ENCODE measurements at places on chromosomes 11 and 22.
A peak's percentile ranks its signal among the peaks of the same experiment; 100 is the strongest.

GRCh38 chr11:92451063-92451462 is 226.4 kb downstream of the FAT3 start:
- no peak for DNase-seq

- DNase-seq = no peak
These were observed 547.4 kb downstream of the MIAT start for GRCh38 chr22:27204817-27205216.

GRCh38 chr11:47998733-47999359 is 18.5 kb downstream of the PTPRJ start:
- no peak for DNase-seq

DNA sequence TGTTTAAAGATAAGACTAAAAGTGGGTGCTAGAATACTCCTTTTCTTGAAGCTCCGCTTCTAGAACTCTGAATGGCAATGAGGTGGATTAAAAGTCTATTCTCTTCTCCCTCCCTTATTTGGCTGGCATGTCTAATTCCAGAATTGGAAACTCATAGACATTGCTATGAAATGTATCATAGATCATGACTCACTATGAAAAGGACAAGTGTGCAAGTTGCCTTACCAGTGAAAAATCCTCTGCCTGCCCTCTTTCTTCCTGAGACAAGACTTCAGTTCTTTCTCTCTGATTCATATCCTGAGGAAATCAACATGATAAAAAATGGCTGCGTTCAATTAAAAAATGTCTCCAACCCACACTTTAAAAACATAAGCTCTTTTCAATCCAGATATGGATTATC is 73.2 kb upstream of the BLID start:
- DNase-seq = no peak

DNA sequence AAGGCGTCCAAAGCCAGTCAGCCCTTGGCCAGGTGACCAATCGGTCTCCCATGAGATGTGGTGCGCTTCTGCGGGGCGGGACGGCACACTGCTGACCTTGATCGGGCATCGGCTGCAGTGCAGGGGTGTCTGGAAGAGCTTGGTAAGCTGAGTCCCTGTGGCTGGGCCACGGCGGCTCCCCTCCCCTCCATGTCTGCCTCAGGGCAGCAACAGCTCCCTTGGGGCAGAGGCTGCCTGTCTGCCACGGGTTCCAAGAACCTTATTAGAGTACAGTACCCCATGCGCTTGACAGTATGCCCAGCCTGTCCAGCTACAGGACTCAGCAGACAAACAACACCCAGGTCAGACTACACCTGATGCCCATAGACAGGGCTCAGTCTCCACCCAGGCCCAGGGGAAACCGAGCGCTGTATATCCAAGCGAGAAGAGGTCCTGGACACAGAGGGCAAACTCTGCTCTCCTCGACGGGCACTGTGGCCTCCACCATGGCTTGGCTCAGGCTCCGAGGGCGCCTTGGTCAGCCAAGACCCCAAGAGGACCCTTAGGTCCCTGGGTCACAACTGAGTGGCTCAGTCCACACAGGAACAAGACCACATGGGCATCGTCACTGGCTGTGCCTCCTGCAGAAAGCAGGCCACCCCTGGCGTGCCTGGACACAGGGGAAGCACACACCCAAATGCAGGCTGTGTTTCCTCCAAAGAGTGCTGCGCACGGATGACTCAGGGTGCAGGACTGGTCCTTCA is 18.9 kb downstream of the TSPAN32 start:
- no peak for DNase-seq

DNA sequence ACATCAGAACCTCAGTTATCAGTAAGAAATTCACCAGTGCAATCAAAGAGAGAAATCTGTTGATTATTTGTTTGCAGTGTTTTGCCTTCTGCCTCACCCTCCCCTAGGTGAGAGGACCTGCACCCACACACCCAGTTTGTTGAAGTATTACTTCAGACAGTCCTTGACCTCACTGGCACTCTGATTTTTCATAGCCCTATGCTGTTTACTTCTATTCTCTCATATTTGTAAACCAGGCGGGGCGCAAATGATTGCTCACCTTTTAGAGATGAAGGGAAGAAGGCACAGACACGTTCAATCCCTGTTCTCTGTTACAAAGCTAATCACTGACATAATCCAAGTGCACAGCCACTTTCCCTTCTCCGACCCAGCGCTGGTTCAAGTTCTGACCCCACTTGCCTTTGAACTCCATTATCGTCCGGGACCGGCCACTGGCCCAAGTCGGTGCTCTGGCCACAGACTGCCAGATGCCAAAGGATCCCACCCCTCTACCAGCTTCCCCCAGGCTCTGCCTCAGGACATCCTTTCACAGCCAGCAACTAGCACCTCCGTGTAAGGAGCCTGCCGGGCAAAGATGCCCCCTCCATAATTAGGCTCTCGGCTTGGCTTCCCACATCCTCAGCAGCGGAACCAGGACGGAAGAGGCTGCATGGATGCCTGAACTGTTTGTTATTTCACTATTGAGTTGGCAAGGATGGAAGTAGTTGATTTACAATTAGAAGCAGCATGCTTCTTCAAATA is 1.7 kb downstream of the ETS1 start:
- no peak for DNase-seq

DNA sequence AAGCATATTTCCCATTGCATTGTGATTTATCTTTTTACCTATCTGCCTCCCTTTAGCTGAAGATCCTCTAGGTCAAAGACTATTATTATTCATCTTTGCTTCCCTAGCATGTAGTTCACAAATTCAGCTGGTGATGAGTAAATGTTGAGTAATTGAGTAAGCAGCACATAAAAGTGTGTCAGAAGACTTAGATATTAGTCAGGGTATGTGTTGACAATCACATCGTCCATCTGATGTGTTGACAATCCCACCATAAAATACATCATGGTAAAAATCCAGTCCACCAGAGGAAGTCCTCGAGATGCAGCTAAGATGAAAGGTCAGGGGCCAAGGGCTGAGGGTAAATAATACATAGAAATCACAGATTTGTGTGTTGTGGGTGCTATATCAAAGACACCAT is 22.9 kb upstream of the ABTB2 start:
- no peak for DNase-seq

GRCh38 chr11:73199446-73199845 is 18.6 kb upstream of the P2RY2 start:
- DNase-seq = no peak

DNA sequence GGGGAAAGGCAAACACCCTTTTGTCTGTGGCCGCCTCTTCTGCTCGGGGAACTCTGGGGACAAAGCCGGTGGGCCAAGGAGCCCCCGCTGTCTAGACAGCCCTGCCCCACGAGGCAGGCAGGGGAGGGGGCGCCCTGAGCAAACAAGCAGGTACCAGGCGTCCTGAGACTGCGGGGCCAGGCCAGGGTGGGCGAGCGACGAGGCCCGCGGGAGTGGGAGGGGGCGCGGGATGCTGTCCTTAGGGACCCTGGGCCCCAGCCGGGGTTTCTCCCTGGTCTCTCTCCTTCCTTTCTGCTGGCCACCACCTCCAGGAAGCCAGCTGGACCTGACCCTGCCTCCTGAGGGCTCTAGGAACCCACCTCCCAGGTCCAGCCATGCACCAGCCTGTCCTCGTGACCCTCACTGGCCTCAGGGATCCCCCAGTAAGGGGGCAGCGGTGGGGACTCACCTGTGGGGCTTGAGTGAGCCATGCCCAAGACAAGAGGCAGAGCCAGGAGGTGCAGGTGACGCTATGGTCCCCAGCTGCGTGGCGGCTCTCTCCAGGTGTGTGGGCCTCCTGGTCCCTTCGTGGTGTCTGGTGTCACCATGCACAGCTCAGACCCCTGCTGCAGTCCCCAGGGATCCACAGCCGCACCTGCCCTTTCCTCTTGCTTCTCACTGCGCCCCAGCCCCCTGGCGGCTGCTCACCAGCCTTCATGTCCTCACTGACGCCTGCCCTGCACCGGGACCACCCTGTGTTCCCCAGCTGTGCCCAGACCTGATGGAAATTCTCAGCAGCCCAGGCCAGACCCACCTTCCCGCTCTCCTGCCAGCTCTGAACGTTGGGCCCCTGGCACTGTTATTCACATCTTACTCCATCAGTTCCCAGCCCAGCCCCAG is 26.5 kb upstream of the MUC5AC start:
- no peak for DNase-seq

GRCh38 chr11:118415739-118416068 is 14.3 kb downstream of the ATP5MG start:
- no peak for DNase-seq

DNA sequence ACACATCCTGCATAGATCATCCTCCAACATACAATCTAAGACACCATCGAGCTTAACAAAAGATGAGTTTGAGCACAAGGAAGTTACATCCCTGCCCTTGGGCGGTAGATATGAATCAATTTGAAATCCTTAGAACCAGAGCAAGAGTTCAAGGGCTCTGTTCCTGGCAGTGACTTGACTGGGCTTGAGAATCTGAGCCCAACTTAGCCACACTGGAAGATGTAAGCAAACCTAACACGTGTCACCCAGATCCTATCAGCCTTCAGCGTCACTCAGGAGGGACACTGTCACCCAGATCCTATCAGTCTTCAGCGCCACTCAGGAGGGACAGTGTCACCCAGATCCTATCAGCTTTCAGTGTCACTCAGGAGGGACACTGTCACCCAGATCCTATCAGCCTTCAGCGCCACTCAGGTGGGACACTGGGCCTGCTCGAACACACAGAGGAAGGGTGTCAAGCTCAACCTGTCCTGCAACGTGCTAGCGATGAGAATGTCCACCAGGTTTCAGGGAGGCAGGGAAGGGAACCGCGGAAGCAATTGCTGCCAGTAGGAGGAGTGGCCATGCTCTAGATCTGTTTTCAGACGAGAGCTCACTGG is 32.8 kb upstream of the CTSD start:
- no peak for DNase-seq

GRCh38 chr22:46414704-46415103 is 79.2 kb downstream of the TRMU start:
- DNase-seq = no peak

GRCh38 chr11:121644187-121644512 is 191.4 kb upstream of the SORL1-AS1 start:
- DNase-seq = no peak

GRCh38 chr11:96287822-96288439 is 55.1 kb downstream of the MAML2 start:
- no peak for DNase-seq

DNA sequence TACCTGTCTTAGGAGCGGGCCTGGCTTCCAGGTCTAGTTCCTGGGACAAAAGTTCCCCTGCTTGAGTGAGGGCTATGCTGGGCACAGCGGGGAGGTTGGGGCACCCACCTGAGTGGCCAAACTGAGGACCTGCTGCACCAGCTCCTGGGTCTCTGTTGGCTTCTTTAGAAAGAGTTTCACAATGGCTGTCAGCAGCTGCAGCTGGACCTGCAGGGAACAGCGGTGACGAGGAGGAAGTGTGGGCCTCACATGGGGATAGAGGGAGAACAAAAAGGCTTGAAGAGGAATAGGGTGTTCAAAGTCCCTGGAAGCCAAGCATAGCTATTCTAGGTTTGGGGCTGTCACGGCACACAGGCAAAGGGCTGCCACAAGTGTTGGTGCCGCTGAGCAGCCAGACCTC is 26.7 kb upstream of the RASL10A start:
- no peak for DNase-seq

GRCh38 chr11:68641880-68642279 is 42.5 kb upstream of the GAL start:
- no peak for DNase-seq

DNA sequence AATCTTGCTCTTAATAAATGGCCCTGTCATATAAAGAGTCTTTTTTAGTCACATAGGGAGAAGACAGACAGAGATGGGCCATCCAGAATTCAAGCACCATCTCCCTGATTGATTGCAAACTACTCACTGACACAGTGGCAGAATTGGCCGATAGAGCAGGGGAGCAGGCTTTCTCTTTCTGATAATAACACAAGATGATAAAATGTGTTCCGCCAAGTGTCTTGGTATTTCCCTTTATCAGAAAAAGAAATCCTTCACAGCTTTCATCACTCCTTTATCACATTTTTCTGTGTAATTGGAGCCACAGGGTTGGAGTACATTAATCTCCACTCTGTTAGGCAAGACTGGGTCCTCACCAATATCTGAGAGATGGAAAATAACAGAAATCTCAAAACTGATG is 406.0 kb downstream of the TMEM135 start:
- no peak for DNase-seq

GRCh38 chr11:133133050-133133449 is 399.3 kb downstream of the OPCML start:
- DNase-seq = no peak

- no peak for DNase-seq
These were observed 89.6 kb downstream of the ZNF280B start for GRCh38 chr22:22418957-22419356.

- DNase-seq = no peak
These were observed 30.4 kb downstream of the PAAF1 start for GRCh38 chr11:73907191-73907590.

- DNase-seq = no peak
These were observed 864 bp upstream of the USP28 start for GRCh38 chr11:113876074-113876797.

GRCh38 chr11:102322560-102322959 is 5.3 kb downstream of the BIRC3 start:
- no peak for DNase-seq

- no peak for DNase-seq
These were observed 13.7 kb downstream of the ROBO3 start for GRCh38 chr11:124878759-124879492.

- DNase-seq = no peak
These were observed 17.2 kb upstream of the CTSD start for GRCh38 chr11:1780700-1781592.

DNA sequence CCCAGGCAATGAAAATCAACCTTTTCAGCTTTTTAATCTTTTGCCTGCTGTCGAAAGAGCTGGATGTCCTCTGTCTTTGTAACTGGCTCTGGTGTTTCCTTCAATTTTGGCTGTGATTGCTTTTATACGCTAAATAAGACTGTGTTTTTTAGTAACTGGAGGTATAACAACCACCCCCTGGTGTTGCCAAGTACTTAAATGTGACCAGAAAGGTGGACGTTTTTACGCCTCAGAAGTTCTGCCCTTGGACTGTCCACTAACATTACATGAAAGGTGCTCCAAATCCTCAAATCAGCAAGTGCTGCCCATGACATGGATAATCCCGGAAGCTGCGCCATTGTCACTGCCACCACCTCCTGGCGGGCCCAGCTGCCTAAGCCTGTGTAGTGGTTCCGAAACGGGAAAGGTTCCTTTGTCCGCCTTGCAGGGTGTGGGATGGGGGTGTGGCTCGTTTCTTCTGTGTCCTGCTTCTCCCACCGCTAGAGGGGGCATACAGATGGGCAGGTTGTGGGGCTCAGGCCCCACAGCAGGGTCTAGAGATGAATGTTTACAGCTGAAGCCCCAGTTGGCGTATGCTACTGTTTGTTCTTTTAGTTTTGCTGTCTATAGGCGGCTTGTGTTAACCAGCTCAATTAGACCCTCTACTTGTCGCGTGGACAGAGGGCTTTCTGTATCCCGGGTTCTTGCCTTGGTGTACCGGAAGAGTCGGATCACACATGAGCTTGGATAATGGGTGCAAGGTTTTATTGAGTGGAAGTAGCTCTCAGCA is 82.2 kb upstream of the SEPTIN5 start:
- DNase-seq = peak; percentile 11
